ENCODE measurements at places on chromosomes 5 and 9.

DNA sequence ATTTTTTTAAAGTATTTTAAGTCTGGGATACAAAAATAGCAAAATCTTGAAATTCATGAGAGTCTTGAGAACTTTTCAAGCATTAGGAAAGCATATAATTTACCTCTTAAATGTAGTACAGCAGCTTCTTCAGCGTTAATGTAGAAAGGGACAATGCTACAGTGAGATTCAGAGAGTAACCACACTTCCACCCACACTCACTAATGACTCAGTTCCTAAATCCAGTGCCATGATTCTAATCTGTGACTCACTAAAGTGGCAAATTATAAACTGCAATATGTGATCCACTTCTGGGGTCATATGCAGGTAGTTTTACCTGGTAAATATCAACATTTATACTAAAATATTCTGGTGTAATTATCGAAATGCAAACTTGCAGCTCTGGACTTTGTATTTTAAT lies 434.5 kb upstream of the TUSC1 start:
- no peak for DNase-seq

DNA sequence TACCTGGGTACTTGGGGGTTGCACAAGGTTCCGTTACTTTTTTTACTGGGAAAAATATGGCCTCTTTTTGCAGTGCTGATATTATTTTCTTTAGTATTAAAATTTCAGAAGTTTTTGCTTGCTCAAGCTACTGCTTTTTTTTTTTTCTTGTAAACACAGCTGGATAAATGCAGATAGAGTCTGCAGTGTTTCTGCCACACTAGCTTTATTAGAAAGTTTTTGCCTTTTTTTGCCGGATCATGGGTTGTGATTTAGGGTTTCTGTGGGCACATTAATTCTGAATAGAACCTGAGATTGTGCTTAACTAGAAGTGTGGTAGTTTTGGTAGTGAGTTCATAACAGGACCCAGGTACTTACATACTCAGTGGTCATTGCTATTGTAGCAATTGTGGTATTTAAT lies 19.9 kb downstream of the KIAA1958 start:
- DNase-seq = no peak

GRCh38 chr9:112063586-112063985 lies 111.5 kb downstream of the SUSD1 start:
- no peak for DNase-seq

GRCh38 chr9:96031366-96031824 lies 155.9 kb downstream of the ERCC6L2 start:
- no peak for DNase-seq

DNA sequence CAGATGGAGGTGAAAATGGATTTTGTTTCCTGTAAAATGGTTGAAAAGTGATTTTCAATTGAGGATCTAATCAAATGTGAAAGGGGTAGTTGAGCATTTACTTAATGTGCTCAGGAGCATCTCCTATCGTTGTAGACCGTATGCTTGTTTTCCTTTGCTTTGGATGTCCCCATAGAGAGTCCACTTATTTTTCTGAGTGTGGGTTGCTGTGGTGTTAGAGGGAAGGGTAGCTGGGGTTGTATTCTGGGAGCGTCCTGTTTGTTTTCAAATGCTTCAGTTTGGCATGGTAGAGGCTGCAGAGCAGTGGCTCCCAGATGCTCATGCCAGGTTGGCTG lies 154.1 kb downstream of the MAT2B start:
- no peak for DNase-seq

GRCh38 chr9:124544535-124544934 lies 37.3 kb upstream of the NR5A1 start:
- no peak for DNase-seq

GRCh38 chr5:160937570-160937969 lies 85.6 kb upstream of the ATP10B start:
- no peak for DNase-seq

DNA sequence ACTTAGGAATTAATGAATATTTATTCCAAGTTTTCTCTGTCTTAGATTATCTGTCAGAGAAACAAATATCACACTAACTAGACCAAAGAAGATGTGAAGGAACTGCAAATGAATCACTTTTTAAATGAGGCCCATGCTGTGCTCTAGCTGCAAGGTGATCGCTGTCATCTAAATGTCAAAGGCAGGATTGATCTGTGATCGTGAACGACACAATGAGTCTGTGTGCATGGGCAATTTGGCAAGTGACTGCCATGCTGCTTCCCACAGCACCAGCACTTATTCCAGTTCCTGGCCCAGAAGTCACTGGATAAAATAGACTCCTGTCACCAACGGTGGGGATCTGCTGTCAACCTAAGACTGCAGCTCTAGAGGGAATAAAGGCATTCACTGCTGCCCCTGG lies 141.2 kb downstream of the TRIM36 start:
- no peak for DNase-seq

- no peak for DNase-seq
Observed at GRCh38 chr9:72477930-72478518, 43.4 kb upstream of the TMC1 start.

GRCh38 chr5:156147261-156147943 lies 179.6 kb upstream of the SGCD start:
- DNase-seq = no peak

DNA sequence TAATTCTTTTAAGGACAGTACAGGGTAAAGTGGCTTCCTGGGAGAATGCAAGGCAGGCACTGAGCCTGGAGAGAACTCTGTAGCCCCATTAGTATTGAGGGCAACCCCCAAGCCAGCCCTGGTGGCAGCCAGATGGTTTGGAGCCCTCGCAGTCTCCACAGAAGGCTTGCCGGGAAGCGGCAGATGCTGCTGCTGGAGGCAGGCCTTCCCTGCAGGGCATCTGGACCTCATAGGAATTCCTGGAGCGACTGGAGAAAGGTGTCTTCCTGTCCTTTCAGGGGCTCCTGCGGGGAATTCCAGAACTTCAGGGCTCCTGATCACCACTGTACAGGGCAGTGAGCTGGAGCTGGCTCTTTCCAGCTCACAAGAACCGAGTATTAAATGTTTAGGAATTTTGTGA lies 167.5 kb downstream of the INSYN2B start:
- no peak for DNase-seq

DNA sequence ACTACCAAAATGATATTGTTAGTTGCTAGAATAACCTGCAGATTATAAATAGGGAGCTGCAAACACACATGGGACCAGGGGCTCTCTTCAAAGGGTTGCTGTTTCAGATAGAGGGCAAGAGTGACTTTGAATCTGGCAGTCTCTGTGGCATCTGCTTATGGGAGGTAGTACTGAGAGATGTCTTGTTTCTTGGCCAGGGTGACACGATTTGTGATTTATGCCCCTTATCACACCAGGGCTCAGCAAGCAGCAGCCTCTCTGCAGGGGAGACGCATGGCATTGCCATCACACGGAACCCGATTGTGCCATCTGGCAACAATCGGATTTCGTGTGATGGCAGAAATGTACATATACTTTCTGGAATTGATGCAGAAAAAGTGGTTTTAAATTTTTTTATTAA lies 615.6 kb downstream of the ZNF608 start:
- DNase-seq = no peak

DNA sequence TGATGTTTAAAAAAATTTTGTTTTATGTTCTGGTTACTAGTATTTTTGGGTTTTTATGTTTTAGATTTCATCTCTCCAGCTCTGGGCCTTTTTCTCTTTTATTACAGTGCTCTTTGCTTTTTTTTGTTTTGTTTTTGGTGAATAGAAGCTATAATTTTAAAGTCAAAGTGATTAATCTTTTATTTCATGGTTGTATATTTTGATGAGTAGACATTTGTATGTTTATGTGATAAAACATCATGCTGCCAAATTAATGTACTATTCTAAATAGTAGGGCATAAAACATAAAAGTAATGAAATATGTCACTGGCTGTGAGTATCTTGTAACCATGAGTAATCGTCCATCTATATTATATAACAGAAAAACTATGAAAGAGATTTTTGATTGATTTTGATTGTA lies 93.9 kb downstream of the PDE8B start:
- DNase-seq = no peak

GRCh38 chr9:120442308-120442995 lies 137.5 kb downstream of the CDK5RAP2 start:
- no peak for DNase-seq

GRCh38 chr9:16668734-16669295 lies 201.7 kb downstream of the BNC2 start:
- DNase-seq = no peak

DNA sequence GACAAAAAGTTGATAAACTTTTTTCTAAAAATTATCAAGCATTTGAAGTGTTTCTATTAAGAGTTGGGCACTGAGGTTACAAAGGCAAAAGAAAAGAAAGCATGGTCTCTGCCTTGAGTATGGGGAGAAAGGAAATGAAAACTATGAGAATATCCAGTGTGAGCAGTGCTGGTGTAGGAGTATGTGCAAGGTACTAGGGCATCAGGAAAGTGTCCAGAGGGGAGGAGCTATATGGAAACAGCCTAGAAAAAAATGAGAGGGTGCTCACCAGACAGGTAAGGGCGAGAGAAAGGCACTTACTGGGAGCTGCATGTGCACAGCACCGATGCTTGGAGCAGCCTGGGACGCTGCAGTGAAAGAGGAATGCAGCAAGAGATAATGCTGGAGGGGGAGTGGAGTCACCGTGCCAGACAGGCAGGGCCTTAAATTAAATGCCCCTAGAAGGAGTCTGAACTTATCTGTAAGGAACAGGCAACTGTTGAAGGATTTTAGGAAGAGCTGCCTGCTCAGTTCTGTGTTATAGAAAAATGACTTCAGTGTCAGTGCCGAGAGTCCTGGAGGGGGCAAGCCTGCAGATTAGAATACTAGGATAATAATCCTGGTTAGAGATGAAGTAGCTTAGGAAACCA lies 14.0 kb downstream of the MCC start:
- DNase-seq = no peak

GRCh38 chr9:136031741-136032730 lies 63.1 kb downstream of the NACC2 start:
- DNase-seq = peak; percentile 22

DNA sequence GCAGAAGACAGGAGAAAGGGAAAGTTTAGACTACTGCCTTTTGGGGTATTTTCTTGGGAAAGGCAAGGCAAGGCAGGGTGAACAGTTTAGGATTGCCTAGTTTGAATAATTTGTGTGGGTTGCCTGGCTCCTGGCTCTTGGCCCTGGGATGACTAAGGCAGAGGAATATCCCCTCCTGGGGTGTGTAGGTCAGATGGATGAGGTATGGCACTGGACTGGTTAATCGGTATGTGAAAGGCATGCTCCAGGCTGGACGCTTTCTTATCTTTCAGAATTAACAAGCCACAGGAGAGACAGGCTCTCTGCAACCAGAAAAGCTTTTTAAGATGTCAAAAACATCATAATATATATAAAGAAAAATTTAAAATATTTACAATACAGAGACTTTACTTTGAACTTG lies 58.6 kb downstream of the STARD4 start:
- DNase-seq = no peak

DNA sequence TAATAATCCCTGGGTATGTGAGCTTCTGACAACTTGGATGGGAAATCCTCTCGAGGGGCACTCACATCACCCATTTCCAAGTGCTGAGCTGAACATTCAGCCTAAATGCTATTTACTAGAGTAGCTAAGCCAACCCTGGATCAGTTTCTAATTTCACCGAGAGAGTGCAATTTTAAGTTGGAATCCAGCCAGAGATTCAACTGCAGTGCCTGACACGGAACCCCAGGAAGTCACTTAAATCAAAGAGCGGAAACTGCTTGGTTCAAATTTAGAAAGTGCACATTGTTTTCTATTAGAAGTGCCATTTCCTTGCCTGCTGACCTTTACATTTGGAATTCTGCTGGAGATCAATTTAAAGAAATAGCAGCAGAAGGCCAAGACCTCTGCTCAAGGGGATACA lies 8.8 kb downstream of the SPRY4 start:
- no peak for DNase-seq

- no peak for DNase-seq
Observed at GRCh38 chr5:172723508-172723907, 47.5 kb downstream of the DUSP1 start.

GRCh38 chr5:65382582-65382981 lies 99.1 kb downstream of the ADAMTS6 start:
- no peak for DNase-seq

GRCh38 chr5:158349987-158350386 lies 491.0 kb upstream of the CLINT1 start:
- no peak for DNase-seq

GRCh38 chr5:685262-686171 lies 7.6 kb downstream of the TPPP start:
- DNase-seq = peak; percentile 69

GRCh38 chr5:35365758-35366157 lies 135.5 kb upstream of the PRLR start:
- no peak for DNase-seq

GRCh38 chr5:149831492-149831891 lies 101.4 kb downstream of the PPARGC1B start:
- no peak for DNase-seq

DNA sequence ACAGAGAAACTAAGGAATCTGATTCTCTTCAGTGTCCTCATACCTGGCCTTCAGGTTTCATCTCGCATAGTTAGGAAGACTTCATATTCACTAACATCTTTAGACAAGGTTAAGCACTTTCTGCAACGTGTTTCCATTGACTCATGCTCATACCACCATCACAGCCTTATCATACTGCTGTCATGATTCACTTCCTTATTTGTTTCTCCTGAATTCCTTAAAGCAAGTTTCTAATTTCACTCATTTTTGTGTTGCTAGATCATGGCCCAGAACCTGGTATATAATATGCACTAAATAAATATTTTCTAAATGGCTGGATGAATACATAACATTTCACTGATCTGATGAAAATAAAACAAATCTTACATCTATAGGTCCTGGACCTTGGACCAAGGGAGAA lies 472.9 kb downstream of the PRELID2 start:
- DNase-seq = no peak

GRCh38 chr9:35385042-35385441 lies 104.9 kb upstream of the RUSC2 start:
- peak; percentile 16 for DNase-seq

DNA sequence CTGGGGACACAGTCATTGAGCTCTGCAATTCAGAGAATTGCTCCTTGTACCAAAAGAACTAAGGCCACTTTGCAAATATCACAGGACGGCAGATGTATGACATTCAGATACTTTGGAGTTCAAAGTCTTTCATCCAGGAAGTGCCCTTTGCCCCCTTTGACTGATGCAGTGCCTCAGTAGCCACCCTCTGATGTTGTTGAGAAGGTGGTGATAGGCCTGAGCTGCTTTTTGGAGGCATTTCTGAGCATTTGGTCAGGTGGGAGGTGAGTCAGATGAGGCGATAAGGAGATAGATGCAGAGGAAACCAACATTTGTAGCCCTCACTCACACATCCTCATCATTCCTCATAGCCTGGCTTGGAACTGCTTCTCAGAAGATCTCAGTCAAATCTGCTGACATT lies 63.4 kb downstream of the ANGPTL2 start:
- no peak for DNase-seq

DNA sequence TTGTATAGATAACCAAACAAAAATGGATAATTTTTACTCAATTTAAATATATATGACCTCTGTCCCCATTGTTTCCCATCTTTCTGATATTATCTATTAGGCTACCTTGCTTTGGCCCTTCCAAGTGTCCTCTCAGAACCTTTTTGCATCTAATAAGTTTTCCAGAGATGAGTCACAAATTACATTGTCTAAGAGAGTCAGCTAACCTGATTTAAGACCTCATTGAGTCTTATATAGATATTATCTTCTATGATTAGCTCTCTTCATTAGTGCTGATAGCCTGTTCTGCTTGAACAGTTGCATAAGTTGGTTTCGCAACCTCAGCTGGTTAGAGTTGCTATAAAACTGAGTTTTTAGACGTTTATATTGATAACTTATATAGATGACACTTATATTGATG lies 623.1 kb downstream of the LRRC70 start:
- no peak for DNase-seq

GRCh38 chr9:135969064-135969683 lies 8.0 kb upstream of the UBAC1 start:
- DNase-seq = no peak
